ENCODE measurements at places on chromosomes 16 and 17.

DNA sequence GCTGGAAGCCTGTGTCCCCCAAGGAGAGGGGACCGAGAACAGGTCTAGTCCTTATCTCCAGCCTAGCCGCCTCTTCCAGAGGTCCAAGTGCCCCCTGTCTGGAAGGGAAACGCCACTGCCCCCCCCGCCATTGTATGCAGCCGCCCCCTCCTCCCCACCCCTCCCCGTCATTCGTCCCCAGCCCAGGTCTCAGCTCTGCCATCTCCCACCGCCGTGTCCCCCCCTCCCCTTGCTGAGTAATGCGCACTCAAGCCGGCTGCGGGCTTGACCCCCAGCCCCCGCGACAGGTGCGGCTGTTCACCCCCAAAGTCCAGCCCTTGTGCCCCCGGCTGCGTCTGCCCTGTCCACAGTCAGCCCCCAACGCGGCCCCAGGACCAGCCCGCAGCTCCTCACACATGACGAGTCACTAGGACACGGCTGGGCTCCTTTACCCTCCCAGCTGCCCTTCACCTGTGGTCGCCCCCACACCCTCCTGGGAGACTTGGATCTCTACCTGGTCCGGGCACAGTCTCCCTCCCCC, 622 bp downstream of the GPRC5B start:
- peaks cover 3% of the 10 kb centered on the region for H3K36me3 ChIP-seq
- H3K27me3 ChIP-seq = peaks cover 26% of the 10 kb centered on the region
- DNase-seq = no peak
- no peak overlapping the region for H3K27ac ChIP-seq
- H3K4me1 ChIP-seq = peaks cover 26% of the 10 kb centered on the region

- no peak for DNase-seq
- no peaks in the 10 kb centered on the region for H3K4me1 ChIP-seq
- no peak overlapping the region for H3K27ac ChIP-seq
- no peaks in the 10 kb centered on the region for H3K36me3 ChIP-seq
Observed at GRCh38 chr16:6105115-6105514, 1007.5 kb upstream of the EEF2KMT start.

DNA sequence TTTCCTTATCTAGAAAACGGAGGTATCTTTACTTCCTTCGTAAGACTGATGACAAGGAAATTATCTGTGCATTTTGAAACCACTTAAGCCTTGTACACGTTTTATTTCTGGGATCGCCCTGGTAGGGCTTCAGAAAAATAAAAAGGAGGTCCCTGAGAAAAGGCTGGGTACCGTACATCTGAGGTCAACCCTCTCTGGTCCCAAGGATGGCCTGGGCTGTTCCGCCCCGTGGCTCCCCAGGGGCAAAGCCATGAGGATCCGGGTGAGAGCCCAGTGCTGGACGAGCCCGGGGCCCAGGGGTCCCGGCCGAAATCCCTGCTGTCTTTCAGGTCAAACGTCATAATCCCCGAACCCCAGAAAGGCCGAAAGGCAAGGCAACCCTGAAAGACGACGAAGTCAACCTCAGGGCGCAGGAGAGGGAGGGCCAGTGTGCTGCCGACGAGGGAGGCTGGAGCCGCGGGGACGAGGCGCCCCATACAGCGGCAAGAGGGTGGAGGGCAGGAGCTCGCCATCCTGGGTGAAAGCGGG, 656 bp upstream of the FUS start:
- H3K27ac ChIP-seq = peak overlapping the region; percentile 99
- no peaks in the 10 kb centered on the region for H3K27me3 ChIP-seq
- H3K36me3 ChIP-seq = peaks cover 8% of the 10 kb centered on the region
- peak overlapping the region; percentile 95 for H3K4me3 ChIP-seq

DNA sequence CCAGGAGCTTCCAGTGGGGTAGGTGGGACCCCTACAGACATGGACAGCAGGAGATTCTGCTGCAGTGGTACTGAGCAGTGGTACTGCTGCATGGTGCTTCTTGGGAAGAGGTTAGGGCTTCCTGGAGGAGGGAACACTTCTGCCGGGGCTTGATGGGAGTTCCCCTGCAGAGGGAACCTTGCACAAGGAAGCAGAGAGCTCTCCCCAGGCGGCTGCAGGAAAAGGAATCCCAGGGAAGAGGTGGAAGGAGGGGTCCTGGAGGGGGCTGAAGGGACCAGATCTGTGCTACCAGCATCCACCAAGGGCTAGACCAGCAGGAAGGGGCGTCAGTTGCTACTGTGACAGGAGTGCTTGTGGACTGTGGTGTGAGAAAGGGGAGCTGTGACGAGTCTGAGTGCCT, 10.6 kb downstream of the RIPOR1 start:
- H3K27ac ChIP-seq = peak overlapping the region; percentile 70
- peaks cover 59% of the 10 kb centered on the region for H3K4me1 ChIP-seq
- no peak for DNase-seq

- no peak for DNase-seq
- no peaks in the 10 kb centered on the region for H3K4me1 ChIP-seq
- no peak overlapping the region for H3K27ac ChIP-seq
- H3K27me3 ChIP-seq = no peaks in the 10 kb centered on the region
Observed at GRCh38 chr16:83390759-83391158, 417.0 kb upstream of the HSBP1 start.

- H3K27me3 ChIP-seq = peaks cover 35% of the 10 kb centered on the region
- H3K4me1 ChIP-seq = no peaks in the 10 kb centered on the region
- H3K27ac ChIP-seq = no peak overlapping the region
- no peak for DNase-seq
- no peaks in the 10 kb centered on the region for H3K36me3 ChIP-seq
- no peak overlapping the region for H3K4me3 ChIP-seq
Observed at GRCh38 chr16:82042846-82043245, 7.8 kb downstream of the HSD17B2 start.

- H3K27ac ChIP-seq = no peak overlapping the region
- DNase-seq = no peak
- no peak overlapping the region for H3K4me3 ChIP-seq
- no peaks in the 10 kb centered on the region for H3K36me3 ChIP-seq
Observed at GRCh38 chr16:55662644-55663031, 6.8 kb downstream of the SLC6A2 start.

DNA sequence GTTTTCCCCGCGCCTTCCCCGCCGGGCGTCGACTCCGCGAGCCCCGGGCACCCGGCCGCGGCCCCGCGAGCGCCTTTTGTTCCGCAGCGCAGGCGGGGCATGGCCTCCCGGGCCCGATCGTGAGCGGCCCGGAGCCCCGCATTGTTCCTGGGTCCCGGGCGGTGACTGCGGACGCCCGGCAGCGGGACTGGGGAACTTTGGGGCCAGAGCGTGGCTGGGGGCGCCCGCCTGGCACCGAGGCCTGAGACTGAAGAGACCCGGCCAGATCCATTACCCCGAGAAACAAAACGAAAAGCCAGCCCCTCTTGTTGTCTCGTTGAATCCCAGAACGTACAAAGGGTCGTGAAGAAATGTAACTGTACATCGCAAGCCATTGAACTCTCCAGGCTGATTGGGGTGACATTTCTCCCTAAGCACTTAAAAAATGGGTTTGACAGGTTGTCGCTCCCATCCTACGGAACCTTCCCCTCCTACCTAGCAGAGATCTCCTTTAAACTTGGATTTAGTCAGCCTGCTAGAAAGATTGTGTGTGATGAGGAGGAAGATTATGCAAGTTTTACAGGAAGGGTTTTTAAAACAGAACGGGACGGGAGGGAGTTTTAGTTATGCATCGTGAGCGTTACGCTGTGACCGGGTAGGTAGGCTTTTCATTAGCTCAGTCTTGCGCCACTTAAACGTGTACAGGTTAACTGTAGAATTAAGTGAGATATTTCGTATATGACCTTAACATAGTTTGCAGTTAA, 825 bp downstream of the METTL9 start:
- no peaks in the 10 kb centered on the region for H3K36me3 ChIP-seq
- H3K4me1 ChIP-seq = peaks cover 29% of the 10 kb centered on the region
- no peaks in the 10 kb centered on the region for H3K27me3 ChIP-seq
- H3K4me3 ChIP-seq = peak overlapping the region; percentile 94

DNA sequence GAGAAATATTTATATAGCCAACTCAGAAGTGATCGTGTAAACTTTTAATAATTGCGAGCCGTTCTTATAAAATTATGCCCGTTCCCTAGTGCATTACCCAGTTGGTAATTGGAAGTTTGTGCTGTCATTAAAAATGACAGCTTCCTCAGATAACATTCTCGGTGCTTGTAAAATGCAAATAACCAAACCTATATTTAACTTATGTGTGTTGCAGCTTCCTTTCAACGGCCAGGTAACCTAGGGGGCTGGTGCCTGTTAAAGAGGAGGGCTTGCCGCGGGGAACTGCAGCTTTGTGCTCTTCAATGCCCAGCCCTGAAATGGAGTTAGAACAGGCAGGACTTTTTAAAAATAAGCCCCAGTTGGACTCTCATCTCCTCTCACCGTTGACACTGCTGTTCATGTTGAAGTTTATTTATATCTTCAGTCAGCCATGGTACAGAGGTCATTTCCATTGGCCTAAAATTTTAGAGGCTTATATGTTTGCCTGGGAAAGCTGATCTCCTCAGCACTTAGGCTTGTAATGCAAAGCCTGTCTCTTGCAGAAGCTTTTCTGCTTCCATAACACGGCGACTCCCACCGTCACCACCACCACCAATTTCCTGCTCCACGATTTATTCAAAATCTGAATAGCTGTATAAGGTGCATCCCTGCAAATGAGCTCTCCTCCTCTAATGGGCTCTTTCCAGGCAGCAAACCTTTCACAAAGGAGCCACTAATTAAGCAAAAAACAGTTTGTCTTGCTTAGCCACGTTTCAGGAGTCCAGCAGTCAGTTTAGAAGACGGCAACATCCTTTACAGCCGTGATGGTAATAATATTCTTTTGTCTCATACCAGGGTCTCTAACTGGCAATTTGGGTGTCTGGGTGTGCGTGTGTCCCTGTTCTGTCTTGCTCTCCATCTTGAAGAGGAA, 74.7 kb downstream of the RPA1 start:
- H3K4me1 ChIP-seq = peaks cover 14% of the 10 kb centered on the region
- H3K27ac ChIP-seq = no peak overlapping the region
- no peak for DNase-seq

- DNase-seq = no peak
- no peak overlapping the region for H3K27ac ChIP-seq
- peaks cover 6% of the 10 kb centered on the region for H3K36me3 ChIP-seq
- H3K27me3 ChIP-seq = no peaks in the 10 kb centered on the region
- H3K4me1 ChIP-seq = peaks cover 21% of the 10 kb centered on the region
Observed at GRCh38 chr17:43373356-43373755, 25.4 kb upstream of the ARL4D start.

- DNase-seq = no peak
- H3K36me3 ChIP-seq = no peaks in the 10 kb centered on the region
- no peaks in the 10 kb centered on the region for H3K27me3 ChIP-seq
- peak overlapping the region; percentile 89 for H3K4me3 ChIP-seq
- peak overlapping the region; percentile 92 for H3K27ac ChIP-seq
- peaks cover 34% of the 10 kb centered on the region for H3K4me1 ChIP-seq
Observed at GRCh38 chr16:87392821-87393679, 914 bp downstream of the MAP1LC3B start.

DNA sequence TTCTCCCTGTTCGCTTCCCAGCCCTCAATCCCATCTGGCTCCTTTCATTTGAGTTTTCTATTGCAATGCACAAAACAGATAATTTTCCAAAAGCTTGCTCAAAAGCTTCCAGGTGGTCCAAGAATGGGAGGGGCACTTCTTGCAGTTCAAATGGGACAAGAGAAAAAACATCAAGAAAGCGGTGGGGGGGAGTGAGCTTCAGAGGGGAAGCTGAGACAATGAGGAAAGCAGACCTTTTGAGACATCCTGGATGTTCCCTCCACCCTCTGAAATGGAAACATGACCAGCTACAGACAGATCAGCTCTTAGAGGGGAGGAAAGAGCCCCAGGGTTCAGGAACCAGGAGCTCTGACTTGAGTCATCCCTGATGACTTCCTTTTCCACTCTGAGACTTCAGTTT, 368.2 kb downstream of the SLC39A11 start:
- DNase-seq = no peak
- no peak overlapping the region for H3K27ac ChIP-seq

- H3K4me3 ChIP-seq = no peak overlapping the region
- peaks cover 8% of the 10 kb centered on the region for H3K27me3 ChIP-seq
- H3K4me1 ChIP-seq = no peaks in the 10 kb centered on the region
- H3K36me3 ChIP-seq = no peaks in the 10 kb centered on the region
- no peak overlapping the region for H3K27ac ChIP-seq
Observed at GRCh38 chr16:9003322-9003721, 39.6 kb upstream of the USP7 start.

DNA sequence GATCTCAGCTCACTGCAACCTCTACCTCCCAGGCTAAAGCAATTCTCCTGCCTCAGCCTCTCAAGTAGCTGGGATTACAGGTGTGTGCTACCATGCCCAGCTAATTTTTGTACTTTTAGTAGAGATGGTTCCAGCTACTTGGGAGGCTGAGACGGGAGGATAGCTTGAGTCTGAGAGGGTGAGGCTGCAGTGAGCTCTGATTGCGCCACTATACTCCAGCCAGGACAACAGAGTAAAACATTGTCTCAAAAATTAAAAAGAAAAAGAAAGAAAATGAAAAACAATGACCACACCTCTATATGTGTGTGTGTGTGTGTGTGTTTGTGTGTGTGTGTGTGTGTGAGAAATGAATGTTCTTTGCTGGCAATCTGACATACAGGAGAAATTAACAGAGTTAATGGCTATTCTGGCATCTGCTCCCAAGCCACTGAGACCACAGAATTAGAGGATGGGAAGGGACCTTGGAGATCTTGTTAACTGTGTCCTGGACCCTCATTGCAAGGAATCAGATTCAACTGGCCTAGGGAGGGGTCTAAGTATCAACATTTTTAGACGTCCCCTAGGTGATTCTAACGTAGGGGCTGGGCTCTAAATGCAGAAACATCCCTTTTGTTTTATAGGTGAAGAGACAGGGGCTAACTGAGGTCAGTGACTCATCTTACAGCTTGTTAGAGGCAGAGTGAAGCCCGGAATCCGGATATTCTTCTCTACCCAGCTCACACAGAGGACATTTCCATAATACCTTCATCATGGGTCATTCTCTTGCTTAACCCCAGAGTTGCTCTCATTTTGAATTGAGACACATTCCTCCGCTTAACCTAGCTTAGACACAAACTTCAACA, 16.4 kb upstream of the MARCHF10 start:
- DNase-seq = no peak
- H3K36me3 ChIP-seq = peaks cover 2% of the 10 kb centered on the region
- no peak overlapping the region for H3K4me3 ChIP-seq
- H3K27me3 ChIP-seq = peaks cover 19% of the 10 kb centered on the region

DNA sequence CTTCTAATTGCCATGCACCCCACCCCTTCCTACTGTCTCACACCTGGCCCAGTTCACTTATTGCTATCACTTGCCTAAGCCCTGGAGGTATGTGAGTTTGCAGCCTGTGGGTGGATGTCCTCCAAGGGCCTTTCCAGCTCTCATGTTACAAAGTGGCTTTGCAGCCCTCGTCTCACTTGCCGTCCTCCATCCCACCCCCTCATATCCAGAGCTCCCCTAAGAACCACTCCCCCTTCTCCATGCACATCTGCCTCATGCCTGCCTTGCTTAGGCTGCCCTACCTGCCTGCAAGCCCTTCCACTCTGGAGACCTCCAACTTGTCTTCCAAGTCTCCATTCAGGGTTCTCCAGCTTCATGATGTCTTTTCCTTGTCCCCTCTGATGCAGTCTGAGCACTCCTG, 119.4 kb upstream of the NLRP1 start:
- H3K4me3 ChIP-seq = no peak overlapping the region
- no peak overlapping the region for H3K27ac ChIP-seq
- no peak for DNase-seq
- H3K27me3 ChIP-seq = peaks cover 45% of the 10 kb centered on the region
- no peaks in the 10 kb centered on the region for H3K4me1 ChIP-seq

GRCh38 chr16:54512467-54512995, 225.9 kb upstream of the IRX3 start:
- no peaks in the 10 kb centered on the region for H3K36me3 ChIP-seq
- peaks cover 18% of the 10 kb centered on the region for H3K27me3 ChIP-seq
- no peak overlapping the region for H3K4me3 ChIP-seq
- no peaks in the 10 kb centered on the region for H3K4me1 ChIP-seq

GRCh38 chr17:1999557-2000251, 25.4 kb downstream of the RTN4RL1 start:
- H3K36me3 ChIP-seq = peaks cover 7% of the 10 kb centered on the region
- no peak overlapping the region for H3K27ac ChIP-seq
- peaks cover 38% of the 10 kb centered on the region for H3K27me3 ChIP-seq
- H3K4me1 ChIP-seq = peaks cover 6% of the 10 kb centered on the region
- peak overlapping the region; percentile 60 for H3K4me3 ChIP-seq
